Stimulated activated CD4-positive, alpha-beta T cell treated with anti-CD3 and anti-CD28 coated beads, Interleukin-1b, Interleukin-23, amount 100 ng/mL, for 1 hour (primary cell): ENCODE measurements at places on chromosomes 1 and 21.
A peak's percentile ranks its signal among the peaks of the same experiment; 100 is the strongest.

GRCh38 chr1:24870551-24871195 is 59.4 kb downstream of the RUNX3 start:
- no peak for DNase-seq

DNA sequence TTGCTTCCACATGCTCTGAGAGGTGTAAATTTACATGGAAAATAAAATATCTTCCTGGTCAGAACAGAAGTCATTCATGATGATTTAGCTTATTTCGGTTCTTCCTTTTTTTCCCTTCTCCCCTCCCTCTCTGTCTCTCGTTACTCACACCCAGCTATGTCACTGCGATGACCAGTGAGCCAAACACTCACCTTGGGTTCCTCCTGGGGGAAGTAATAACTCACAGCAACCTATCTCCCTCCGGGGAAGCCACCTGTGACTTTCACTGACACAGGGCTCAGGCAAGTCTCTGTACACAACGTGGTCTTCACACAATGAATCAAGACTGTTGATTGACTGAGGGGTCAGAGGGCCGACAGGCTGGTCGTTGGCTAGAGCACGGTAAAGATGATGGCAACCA is 135.3 kb upstream of the VANGL1 start:
- no peak for DNase-seq

GRCh38 chr1:27626031-27626935 is 8.7 kb downstream of the FGR start:
- DNase-seq: no peak

DNA sequence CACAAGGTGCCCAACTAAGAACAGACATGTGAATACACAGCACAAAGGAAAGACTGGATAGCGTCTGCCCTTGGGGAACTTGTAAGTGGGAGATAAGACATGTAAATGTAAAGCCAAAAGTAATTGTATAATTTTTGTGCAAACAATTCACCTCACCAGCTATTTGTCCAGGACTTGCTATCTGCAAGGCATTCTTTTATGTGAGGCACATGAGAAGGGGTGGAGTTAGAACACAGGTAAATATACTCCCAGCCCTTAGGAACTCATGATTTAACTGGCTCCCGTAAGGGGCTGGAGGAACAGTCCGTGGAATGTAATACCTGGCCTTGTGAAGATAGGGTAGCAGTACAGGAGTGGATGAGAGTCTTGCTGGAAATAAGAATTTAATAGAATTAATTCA is 61.3 kb downstream of the CDK18 start:
- DNase-seq: no peak

DNA sequence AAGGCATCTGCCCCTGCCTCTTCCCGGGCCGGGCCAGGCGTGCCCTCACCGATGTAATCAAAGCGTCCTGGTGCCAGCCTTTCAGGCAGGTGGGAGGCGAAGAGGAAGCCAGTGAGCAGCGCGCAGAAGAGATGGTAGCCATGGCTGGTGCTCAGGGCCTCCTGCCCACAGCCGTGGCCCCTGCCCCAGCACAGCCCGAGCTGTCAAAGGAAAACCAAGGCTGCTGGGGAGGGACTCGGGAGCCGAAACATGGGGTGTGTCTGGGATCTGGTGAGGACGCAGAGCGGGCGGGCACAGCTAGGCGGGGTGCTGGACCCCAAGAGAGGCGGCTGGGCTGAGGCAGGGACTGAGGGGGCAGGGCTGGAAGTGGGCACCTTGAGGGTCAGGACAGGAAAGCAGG is 2.7 kb downstream of the BGLAP start:
- DNase-seq: no peak

DNA sequence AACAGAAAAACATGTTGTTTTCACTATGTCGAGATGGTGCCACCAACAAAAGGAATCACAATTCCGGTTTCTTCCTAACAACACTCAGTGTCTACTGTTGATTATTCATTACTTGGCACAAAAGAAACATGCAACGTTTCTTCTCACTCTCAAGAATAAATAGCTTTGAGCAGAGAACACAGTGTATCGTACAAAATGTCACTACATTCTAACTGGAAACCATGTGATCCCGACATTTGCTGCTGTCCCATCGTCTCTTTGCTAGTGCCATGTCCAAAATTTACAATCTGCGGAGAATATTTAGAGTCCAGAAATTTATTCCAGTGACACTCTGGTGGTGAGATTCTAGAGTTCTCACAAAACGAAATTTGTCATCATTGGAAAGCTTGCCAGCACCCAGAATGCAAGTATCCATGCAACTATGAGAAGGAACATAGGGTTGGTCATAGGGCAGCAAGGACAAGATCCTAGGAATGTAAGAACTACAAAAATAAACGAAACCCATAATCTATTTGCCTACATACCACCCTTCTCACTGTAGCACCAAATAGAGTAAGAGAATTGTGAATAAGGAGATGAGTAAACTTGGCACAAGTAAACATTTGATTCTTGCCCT is 505.1 kb downstream of the LTN1 start:
- DNase-seq: no peak

GRCh38 chr1:53979712-53980450 is 33.7 kb downstream of the LRRC42 start:
- DNase-seq: no peak

- DNase-seq: no peak
Measured at GRCh38 chr1:213122514-213122929, 71.5 kb downstream of the RPS6KC1 start.

DNA sequence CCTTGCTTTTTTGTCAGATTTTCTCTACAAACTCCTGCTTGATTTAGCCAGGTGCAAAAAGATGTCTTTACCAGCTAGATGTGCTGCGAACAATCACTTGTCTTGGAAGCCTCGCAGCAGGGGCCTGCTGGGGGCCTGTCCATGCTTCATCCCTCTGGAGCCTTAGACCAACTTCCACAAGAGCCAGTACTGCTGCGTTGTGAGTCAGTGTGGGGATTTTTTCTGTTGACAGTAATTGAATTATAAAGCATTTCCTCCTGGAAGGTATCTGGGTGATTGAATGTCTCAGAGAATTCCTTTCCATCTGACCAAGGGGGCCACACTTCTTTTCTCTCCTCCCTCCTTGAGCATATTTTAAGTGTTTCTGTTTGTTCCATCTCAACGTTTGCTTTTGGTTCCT is 40.4 kb upstream of the LDLRAP1 start:
- DNase-seq: no peak

- DNase-seq: no peak
Measured at GRCh38 chr1:69921486-69921885, 283.9 kb downstream of the LRRC40 start.

DNA sequence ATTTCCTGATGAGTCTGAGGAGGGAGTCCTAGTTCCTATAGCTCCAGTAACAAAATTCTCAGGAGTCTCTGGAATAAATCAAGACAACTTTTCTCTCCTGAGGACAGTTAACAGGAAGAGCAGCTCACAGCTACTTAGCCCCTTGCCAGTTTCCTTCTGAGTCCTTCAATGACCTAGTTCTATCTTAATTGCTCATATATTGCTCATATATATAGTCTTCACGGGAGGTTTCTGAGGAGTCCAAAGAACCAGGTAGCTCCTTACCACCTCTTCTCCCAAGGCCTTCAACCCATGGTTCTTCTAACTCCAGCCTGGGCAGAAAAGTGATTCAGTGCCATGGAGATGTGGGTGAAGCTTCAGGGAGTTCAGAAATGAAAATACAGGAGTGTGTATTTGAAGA is 4.6 kb downstream of the AMIGO1 start:
- no peak for DNase-seq

- DNase-seq: no peak
Measured at GRCh38 chr1:93779540-93780165, 98.0 kb upstream of the BCAR3 start.

GRCh38 chr1:232890340-232890943 is 60.0 kb upstream of the NTPCR start:
- DNase-seq: no peak

DNA sequence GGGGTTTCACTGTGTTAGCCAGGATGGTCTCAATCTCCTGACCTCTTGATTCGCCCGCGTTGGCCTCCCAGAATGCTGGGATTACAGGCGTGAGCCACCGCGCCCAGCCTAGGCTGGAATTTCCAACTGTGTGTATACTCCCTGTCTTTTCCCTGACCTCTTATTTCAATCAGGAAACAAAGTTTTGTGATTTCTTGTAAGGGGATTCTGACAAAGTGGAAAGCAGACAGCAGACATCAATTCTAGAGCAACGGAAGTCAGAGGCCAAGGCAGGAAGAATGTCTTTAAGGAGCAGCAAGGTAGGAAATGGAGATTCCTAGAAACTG is 36.0 kb upstream of the SLC44A3 start:
- no peak for DNase-seq

GRCh38 chr1:94746635-94747525 is 73.3 kb upstream of the SLC44A3 start:
- DNase-seq: no peak

DNA sequence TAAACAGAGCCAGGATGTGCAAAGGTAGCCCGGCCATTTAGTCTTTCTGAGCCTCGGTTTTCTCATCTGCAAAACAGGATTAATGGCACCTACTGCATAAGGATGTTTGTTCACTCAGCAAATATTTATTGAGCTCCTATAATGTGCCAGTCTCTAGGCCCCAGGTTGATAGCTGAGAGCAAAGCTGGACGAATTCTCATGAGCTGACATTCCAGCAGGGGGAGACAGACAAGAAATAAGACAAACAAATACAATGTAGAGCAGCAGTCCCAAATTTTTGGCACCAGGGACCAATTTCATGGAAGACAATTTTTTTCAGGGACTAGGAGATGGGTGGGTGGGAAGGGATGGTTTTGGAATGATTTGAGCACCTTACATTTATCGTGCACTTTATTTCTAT is 74.3 kb upstream of the PAX7 start:
- no peak for DNase-seq

DNA sequence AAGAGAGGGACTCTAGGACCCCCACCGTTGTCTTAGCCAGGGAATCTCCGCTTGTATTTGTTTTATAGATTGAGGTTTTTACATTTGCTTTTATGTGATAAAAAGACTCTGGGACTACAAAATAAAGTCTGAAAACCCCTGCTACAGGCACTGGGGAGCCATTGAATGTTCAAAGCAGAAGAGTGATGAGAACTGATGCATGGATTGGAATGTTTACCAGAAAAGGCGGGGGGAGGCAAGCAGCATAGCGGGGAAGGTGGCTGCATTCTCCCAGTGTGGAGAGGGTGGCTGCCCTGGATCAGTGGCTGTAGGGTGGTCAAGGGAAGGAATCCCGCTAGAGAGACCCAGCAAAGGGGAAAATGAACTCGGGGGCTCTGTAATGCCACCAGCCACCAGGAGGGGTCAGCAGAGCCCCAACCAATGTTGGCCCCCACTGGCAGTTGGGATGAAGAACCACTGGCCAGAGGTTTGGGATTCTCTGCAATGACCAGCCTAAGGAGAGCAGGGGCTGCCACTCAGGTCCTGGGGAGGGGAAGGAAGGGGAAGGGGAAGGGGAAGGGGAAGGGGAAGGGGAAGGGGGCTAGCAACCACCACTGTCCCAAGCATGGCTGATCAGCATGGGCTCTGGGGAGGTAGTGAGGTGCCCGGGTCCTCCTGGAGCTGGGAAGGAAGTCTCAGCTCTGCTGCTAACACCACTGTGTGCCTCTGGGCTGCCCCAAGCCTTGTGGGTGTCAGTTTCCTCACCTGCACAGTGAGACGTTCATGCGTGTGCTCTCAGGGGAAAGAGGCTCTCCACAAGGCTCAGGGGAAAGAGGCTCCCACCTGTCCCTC is 19.2 kb upstream of the PEF1 start:
- DNase-seq: peak; percentile 19

- no peak for DNase-seq
Measured at GRCh38 chr1:56050911-56051310, 528.5 kb downstream of the PLPP3 start.

- no peak for DNase-seq
Measured at GRCh38 chr1:41855713-41856112, 63.0 kb downstream of the HIVEP3 start.

DNA sequence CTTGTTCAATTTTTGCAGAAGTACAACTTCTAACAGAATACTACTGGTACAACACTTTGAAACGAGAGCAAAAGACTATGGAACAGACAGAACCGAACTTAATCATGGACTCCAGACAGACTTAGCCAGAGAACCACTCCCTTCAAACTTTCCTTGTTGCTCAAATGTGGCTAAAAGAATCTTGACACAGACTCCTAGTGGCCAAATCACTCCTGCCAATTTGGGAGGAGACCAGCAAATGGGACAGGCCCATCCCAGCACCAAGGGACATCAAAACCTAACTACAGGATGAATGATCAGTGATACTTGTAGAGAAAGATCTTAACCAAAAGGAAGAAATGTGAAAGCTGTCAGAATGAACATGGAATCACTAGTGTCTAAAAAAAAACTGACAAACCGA is 154.0 kb downstream of the MATN1 start:
- DNase-seq: no peak

- DNase-seq: no peak
Measured at GRCh38 chr1:910881-911721, 12.6 kb upstream of the SAMD11 start.

GRCh38 chr1:155833665-155834295 is 23.2 kb downstream of the GON4L start:
- DNase-seq: no peak

GRCh38 chr1:155218854-155219591 is 10.5 kb downstream of the MTX1 start:
- no peak for DNase-seq

- no peak for DNase-seq
Measured at GRCh38 chr1:172990598-172991215, 60.0 kb downstream of the TNFSF18 start.

DNA sequence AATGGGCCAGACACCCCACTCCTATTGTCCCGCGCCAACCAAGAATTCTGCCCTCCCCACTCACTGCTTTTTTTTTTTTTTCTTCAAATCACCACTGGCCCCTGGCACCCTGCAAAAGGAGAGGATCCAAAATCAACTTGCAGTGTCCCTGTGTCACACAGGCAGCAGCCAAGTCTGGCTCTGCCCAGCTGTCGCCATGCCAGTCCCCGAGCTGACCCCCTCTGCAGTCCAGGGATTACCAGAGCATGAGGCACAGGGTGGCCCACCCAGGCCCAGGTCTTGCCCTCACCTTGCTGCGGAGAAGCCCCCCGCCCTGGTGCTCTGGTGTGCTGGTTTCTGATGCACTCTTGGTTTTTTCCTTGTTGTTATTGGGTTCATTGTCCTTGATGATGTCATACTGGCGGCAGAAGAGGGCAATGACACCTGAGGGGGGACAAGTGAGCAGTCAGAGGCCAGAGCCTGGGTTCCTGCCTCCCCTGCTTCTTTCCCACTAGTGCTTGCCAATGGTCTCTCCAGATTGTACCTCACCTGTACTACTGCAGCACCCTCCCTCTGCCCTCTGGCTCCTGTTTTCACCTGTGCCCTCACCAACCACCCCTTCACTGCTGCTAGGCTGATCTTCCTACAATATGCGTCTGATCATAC is 6.2 kb downstream of the FNDC5 start:
- no peak for DNase-seq

DNA sequence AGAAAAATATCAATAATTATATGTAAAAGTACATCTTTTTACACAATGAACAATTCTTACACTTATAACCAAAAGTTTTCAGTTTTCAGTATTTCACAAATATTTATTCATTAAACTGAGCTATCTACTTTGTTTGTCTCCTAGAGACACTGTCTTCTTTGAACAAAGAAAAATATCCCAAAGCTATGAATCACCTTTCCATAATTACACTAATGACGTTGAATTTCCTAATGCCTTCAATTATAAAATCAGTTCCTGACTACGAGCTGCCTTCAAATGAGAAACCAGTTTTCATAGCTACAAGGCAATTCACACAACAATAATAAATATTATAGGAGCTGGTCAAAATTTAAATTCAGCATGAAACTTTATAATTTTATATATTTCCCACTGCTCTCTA is 201.8 kb upstream of the BRINP3 start:
- no peak for DNase-seq

GRCh38 chr1:92487078-92487605 is 417 bp upstream of the GFI1 start:
- DNase-seq: no peak

- DNase-seq: no peak
Measured at GRCh38 chr1:38336301-38336923, 289.8 kb upstream of the POU3F1 start.
